LNCaP clone FGC (cell line): ENCODE measurements at places on chromosomes 5 and 9.

DNA sequence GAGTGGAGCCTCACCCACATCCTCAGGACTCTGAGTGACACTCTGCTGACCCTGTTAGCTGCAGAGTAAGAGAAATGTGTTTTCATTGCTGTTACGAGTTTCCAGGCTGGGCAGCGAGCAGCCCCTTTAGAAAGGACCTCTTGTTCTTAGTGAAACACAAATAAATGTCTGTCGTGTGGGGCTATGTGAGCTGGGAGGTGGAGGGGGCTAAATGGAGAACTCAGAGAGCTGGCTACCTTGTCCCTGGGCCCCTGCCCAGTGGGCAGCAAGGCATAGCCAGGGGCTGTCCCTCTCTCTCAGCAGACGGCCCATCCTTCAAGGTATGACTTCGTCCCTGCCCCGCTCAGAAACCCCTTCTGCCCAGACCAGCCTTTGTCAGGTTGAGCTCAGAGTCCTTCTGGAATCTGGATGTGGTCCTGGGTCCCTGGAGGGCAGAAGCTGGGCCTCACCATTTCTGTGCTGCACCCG lies 10.2 kb downstream of the DCANP1 start:
- no peak for DNase-seq

DNA sequence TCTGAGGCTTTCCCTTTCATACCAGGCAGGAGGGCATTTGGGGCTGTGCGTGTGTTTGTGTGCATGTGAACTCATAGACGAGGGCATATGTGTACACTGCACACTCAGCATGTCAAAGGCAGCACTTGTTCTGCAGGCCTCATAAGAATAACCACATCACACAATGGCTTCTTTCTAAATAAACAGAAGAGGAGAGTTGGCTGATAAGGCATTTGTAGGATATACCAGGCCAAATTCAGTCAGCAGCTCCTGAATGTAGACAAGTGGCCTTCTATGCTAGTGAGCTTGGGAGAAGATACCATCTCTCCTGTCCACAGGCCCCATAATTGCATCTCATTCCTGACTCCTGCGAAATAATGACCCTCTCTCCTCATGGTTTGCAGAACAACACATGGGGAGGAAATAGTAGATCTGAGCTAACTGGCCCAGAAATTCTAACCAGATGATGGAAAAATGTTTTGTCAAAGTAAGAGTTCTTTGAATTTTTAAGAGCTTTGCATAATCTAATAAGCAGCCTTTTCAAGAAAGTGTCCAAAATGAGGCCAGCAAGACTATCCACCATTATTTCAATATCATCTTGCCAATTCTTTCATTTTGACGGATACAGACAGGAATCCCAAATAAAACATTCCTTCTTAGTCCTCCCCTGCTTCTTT lies 60.5 kb upstream of the GAS1 start:
- DNase-seq = no peak

DNA sequence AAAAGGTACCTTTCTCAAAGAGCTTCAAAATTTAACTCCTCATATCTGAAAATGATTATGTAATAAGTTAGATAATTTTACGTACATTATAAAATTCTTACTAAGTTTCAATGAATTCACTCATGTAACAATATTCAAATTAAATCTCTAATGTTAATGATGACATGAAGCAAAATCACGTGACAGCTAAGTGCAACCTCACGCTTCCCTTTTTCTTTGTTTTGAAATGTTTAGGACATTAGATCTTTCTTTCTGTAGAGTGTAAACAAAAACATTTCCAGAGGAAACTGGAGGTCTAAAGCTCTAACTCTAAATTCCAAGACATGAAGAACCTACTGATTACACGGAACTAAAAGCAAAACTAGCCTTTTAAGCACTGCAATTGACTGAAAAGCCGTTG lies 227.3 kb upstream of the TBCA start:
- no peak for DNase-seq

GRCh38 chr5:60535951-60536350 lies 164.0 kb downstream of the DEPDC1B start:
- DNase-seq = no peak

GRCh38 chr9:21966140-21966851 lies 27.9 kb downstream of the CDKN2A start:
- DNase-seq = no peak
